ENCODE measurements at places on chromosomes 6 and 20.

- no peak for DNase-seq
Observed at GRCh38 chr6:29685718-29686326, 4.9 kb upstream of the ZFP57 start.

DNA sequence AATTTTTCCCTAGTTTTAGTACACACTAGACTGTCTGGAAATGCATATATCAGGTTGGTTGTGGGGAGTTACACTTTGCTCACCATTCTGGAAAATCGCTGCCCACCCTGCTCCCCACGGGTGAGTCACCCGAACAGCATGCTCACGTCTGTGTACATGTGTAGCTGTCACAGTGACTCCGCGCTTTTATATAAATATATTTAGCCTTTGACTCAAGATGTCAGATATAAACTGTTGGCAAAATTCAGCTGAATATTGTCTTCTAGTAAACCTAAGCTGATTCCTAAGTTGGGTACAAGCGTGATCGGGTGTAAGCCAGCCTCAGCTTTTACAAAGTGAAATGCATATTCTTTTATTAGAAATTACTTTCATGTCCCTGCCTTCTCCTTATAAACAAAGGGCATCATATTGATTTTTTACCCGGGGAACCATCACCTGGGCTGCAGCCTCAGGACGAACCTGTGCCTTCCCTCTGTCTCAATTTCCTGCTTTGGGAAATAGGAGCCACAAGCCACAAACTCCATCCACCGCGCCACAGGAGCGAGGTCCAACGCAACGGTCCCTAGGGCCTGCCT, 4.3 kb downstream of the SDCBP2 start:
- DNase-seq: no peak

GRCh38 chr20:5442101-5442500, 125.3 kb upstream of the PROKR2 start:
- no peak for DNase-seq

GRCh38 chr6:18507561-18507960, 120.4 kb downstream of the RNF144B start:
- no peak for DNase-seq

DNA sequence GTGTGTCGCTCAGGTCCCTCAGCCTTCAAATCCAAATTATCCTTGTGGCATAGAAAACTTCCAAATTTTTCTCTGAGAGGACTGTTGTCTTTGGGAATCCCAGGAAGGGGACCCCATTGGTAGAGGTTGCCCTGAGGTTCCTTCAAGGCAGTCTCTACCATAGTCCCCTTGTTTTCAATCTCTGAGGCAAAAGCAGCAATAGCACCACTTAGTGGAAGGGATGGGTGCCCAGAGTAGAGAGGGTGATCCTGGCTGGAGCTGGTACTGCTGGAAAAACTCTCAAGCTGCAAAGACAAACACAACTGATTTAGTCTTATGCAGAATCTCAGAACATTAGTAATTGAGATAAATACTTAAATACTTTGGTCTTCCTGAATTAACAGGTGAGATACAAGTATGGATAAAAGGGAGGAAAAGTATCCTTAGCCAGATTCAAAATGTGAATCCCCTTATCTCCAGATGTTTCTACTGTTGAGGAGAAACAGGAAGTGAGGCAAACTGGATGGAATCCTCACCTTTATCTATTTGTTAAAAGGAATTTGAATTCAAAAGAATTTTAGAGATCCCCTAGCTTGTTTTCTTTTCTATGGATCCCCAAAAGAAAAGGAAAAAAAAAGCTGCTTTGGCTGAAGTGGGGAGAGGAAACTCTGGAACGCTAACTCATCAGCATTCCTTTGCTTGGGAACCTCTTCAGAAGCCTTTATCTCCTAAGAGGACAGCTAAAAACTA, 13.4 kb downstream of the ZNF318 start:
- no peak for DNase-seq

DNA sequence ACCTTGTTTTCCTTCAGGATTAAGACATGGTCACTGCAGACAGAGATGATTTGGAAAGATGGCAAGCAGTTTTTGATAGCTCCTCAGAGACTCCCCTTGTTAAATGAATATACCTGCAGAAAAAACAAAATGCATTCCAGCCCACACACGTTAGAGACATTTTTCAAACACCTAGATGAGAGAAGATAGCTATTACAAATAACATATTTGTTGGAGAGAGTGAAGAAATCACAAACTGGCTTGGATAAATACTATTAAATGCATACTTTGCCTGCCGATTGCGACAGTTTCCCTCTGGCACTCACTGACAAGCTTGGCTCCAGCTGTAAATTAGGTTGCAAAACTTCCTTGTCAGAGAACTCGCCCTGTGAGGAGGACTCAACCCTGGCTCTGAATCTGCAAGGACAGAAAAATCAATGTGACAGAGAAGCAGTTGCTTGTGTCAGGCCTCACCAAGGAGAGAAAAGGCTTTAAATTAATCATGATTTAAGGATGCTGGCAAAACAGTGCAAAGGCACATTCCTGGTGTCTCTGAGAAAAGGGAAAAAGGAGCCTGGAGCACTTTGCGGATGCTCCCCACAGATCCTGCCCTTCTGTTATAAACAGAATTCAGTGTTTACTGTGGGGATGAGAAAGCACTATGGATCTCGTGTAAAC, 423.7 kb upstream of the MARCKS start:
- no peak for DNase-seq

GRCh38 chr6:27495386-27496135, 22.7 kb upstream of the ZNF184 start:
- DNase-seq: peak; percentile 74

DNA sequence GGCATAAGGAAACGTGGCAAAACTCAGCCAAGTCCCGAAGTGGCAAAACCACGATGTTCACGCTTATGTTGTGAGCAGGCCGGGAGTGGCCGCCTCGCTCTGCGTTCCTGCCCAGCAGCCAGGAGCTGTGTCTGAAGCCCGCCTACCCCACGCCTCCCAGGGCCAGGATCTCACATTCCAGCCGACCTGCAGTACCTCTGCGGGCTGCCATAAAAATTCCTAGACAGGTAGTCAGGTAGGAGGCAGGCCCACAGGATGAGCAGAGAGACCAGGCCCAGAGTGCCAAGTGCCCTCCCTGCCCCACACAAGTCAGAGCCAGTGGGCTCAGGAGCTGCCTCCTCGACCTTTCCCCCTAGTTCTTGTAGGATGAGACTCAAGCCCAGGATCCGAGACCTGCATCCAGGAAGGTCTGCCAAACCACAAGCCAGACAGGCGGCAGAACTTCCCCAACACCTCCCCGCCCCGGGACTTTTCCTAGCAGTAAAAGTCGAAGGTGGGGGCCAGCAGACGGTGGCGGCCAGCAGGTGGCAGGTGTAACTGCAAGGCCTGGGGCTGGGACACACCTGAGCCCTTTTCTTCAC, 16.7 kb downstream of the PMEPA1 start:
- DNase-seq: no peak

- no peak for DNase-seq
Observed at GRCh38 chr20:8175741-8176675, 43.9 kb downstream of the PLCB1 start.

GRCh38 chr6:9482030-9482738, 932.7 kb downstream of the TFAP2A start:
- peak; percentile 81 for DNase-seq

- no peak for DNase-seq
Observed at GRCh38 chr6:157779705-157780604, 43.1 kb upstream of the SNX9 start.

Data from AG04449 (cell line).